Lung (tissue), 17 donors: ENCODE measurements at places on chromosomes 16 and 17. TPM values are rescaled to one million over a fixed set of nuclear protein-coding genes. Genes with fewer than 3 reads are reported as not detected.

- no peaks in the 10 kb centered on the region for H3K4me1 ChIP-seq
- H3K36me3 ChIP-seq: no peaks in the 10 kb centered on the region
- no peaks in the 10 kb centered on the region for H3K27me3 ChIP-seq
Observed at GRCh38 chr17:28258347-28258887, 60.6 kb upstream of the TMEM97 start.

GRCh38 chr17:59846394-59847165, 46.2 kb downstream of the TUBD1 start:
- H3K27me3 ChIP-seq: no peaks in the 10 kb centered on the region
- H3K4me1 ChIP-seq: peaks cover 8% of the 10 kb centered on the region
- peaks cover 3% of the 10 kb centered on the region for H3K36me3 ChIP-seq
- peak overlapping the region; percentile 64 for H3K27ac ChIP-seq
- DNase-seq: peak; percentile 84
- no peak overlapping the region for H3K4me3 ChIP-seq

GRCh38 chr17:19024101-19025078, 19.8 kb upstream of the FAM83G start:
- no peaks in the 10 kb centered on the region for H3K4me1 ChIP-seq
- H3K36me3 ChIP-seq: peaks cover 4% of the 10 kb centered on the region
- H3K4me3 ChIP-seq: no peak overlapping the region
- H3K27ac ChIP-seq: no peak overlapping the region
- no peak for DNase-seq

GRCh38 chr16:28573738-28574718, 20.3 kb downstream of the SGF29 start:
- no peaks in the 10 kb centered on the region for H3K36me3 ChIP-seq
- H3K4me3 ChIP-seq: no peak overlapping the region
- H3K27ac ChIP-seq: peak overlapping the region; percentile 76
- DNase-seq: no peak
- H3K4me1 ChIP-seq: peaks cover 17% of the 10 kb centered on the region

GRCh38 chr17:58343131-58343530, 8.9 kb downstream of the SUPT4H1 start:
- peaks cover 29% of the 10 kb centered on the region for H3K36me3 ChIP-seq
- H3K27ac ChIP-seq: no peak overlapping the region
- peaks cover 7% of the 10 kb centered on the region for H3K4me1 ChIP-seq
- no peaks in the 10 kb centered on the region for H3K27me3 ChIP-seq

DNA sequence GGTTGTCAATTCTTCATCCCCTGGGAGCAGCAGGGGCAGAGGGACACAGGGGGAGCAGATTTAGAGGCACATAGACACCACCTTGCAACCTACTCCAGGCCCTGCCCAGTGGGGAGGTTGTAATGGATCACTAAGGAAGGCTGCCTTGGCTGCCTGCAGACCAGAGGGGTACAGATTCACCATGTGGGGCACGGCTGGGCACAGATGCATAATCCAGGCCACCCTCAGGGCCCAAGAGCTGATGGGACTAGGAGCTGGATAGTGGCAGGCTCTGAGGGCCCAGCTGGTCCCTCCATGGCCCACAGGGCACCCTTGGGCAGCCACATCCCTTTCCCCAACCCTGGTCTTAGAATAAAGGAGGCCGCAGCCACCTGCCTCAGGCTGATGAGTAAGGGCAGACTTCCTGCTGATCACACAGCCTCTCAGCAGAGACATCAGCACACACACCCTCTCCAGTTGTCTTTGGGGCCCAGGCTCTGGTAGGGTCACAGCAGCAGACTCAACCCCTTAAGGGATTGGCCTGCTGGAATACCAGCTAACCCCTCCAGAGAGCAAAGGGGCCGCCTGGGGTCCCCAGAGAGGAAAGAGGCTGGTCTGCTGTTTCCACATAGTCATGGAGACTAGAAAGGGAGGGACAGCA, 224.9 kb downstream of the GSG1L start:
- no peaks in the 10 kb centered on the region for H3K27me3 ChIP-seq
- H3K4me3 ChIP-seq: no peak overlapping the region
- H3K4me1 ChIP-seq: no peaks in the 10 kb centered on the region

DNA sequence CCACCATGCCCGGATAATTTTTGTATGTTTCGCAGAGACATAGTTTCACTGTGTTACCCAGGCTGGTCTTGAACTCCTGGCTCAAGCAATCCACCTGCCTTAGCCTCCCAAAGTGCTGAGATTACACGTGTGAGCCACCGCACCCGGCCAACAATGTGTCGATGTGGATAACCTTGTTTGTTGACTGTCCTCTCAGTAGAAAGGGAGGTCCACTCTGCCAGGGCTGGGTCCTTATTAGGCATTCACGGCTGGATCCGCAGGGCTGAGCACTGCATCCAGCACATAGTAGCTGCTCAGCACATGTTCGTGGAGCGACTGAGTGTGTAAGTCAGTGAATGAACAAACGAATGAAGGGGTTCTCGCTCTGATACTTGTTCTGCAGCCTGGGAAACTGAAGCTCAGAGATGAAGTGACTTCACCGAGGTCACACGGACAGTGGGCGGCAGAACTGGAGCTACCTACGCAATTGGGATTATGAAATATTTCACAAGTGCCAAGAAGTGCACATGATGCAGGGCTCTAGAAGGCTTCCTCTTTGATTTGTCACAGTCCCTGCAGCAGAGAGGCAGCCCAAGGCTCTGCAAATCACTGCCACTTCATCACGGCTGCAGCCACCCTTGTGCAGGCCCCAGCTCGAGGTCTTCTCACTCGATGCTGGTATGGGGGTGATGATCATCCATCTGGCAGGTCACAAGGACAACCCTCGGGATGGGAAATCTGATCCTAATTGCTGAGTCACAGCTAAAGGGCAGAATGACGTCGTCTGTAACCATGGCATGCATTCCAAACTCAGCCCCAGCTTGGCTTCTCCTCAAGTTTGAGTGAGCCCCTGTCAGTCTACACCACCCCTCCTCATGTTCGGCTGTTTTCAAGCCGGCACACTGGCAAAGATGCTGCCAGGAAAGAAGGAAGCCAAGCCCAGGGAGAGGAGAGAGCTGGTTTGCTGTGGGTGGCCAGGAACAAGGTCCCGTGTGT, 28.0 kb upstream of the SNN start:
- DNase-seq: peak; percentile 99
- H3K4me1 ChIP-seq: peaks cover 9% of the 10 kb centered on the region
- H3K36me3 ChIP-seq: no peaks in the 10 kb centered on the region
- no peaks in the 10 kb centered on the region for H3K27me3 ChIP-seq
- H3K27ac ChIP-seq: peak overlapping the region; percentile 95

- no peaks in the 10 kb centered on the region for H3K27me3 ChIP-seq
- H3K27ac ChIP-seq: no peak overlapping the region
- H3K36me3 ChIP-seq: no peaks in the 10 kb centered on the region
Observed at GRCh38 chr17:79923974-79924638, 84.9 kb upstream of the CBX4 start.

DNA sequence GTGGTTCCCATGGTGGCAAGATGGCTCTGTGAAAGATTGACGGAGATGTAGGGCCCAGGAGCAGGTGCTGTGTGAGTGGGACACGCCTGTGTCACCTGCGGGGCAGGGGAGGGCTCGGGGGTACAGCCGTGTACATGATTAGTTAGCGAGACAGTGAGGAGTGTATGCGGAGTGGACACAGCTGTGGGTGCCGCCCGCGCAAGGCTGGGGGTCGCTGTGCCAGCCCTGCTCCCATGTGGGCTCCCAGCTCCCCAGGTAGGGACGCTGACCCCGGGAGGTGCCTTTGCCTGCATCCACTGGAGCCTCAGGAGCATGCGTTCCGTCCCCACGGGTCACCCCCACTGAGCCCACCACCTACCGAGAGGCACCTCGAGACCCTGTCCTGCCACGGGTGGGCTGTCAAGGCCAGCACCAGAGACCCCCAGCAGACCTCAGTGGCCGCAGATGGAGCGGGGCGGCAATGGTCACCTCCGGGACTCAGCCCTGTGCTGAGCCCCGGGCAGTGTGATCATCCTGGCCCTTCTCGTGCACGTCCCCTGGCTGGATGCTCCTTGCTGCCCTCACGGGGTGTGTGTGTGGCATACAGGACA, 7.4 kb downstream of the CAPN15 start:
- H3K4me3 ChIP-seq: no peak overlapping the region
- H3K36me3 ChIP-seq: peaks cover 33% of the 10 kb centered on the region
- DNase-seq: no peak
- H3K4me1 ChIP-seq: peaks cover 7% of the 10 kb centered on the region

GRCh38 chr17:66540131-66540781, 237.8 kb downstream of the PRKCA start:
- no peaks in the 10 kb centered on the region for H3K27me3 ChIP-seq
- H3K4me3 ChIP-seq: no peak overlapping the region
- H3K27ac ChIP-seq: peak overlapping the region; percentile 12
- no peaks in the 10 kb centered on the region for H3K36me3 ChIP-seq
- DNase-seq: peak; percentile 75
- no peaks in the 10 kb centered on the region for H3K4me1 ChIP-seq

DNA sequence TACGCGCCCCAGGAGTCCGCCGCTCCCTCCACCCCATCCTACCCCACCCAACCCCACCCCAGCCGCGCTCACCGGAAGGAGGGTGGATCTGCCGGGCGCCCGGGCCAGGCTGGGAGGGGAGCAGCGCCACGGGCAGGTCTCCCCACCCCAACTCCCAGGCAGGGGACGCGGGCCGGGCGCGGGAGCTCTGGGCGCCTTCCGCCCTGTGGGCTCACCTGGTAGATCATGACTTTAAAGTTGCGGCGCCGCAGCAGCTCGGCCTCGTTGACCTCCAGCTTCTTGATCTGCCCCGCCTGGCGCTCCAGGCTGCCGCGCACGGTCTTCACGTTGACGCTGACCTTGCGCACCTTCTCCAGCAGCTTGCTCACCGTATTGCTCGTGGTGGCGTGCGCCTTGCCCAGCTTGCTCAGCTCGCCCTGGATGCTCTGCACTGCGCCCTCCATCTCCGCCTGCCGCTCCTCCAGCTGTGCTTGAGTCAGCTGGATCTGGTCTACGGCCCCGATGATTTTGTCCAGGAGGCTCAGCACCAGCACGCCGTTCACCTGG, 571 bp downstream of the CAVIN1 start:
- peak overlapping the region; percentile 96 for H3K27ac ChIP-seq
- H3K36me3 ChIP-seq: no peaks in the 10 kb centered on the region
- peaks cover 21% of the 10 kb centered on the region for H3K4me1 ChIP-seq
- peak; percentile 53 for DNase-seq
- peak overlapping the region; percentile 90 for H3K4me3 ChIP-seq

DNA sequence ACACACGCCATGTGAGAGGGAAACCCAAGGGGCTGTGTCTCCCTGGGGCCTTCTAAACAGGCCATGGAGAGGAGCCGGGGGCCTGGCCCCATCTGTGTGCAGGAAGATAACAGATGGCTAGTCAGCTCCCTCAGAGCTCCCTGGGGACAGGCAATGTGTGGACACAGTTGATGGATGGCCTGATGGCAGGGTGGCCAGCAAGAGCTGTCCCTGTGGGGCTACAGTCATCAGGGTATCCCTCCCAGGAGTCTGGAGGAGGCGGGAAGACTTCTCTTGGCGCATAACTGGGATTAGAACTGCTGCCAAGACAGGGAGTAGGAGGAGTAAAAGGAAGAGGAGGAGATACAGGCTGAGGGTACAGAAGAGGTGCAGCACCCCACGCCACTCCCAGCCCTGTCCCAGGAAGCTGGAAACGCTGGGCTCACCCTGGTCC, 17.3 kb downstream of the MYO18A start:
- no peak overlapping the region for H3K4me3 ChIP-seq
- H3K27me3 ChIP-seq: no peaks in the 10 kb centered on the region
- H3K4me1 ChIP-seq: peaks cover 26% of the 10 kb centered on the region
- peaks cover 5% of the 10 kb centered on the region for H3K36me3 ChIP-seq
- DNase-seq: peak; percentile 53
- H3K27ac ChIP-seq: no peak overlapping the region

GRCh38 chr16:8908810-8909468, 26.8 kb downstream of the LITAFD start:
- peaks cover 63% of the 10 kb centered on the region for H3K36me3 ChIP-seq
- H3K4me1 ChIP-seq: no peaks in the 10 kb centered on the region

DNA sequence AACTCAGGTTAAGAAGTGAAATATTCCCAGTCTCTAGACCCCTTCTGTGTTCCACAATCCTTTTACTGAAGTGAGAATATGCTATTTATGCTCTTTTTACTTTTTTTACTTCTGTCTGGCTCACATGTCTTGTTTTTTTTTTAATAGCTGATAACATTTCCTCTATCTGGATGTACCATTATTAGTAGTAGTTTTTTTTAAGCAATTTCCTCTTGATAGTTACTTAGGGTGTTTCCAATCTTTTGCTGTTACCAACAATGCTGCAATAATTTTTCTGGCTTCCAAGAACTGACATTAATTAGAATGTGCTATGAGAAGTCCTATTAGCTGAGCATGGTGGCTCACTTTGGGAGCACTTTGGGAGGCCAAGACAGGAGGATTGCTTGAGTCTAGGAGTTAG, 32.0 kb downstream of the KSR1 start:
- H3K27me3 ChIP-seq: no peaks in the 10 kb centered on the region
- peaks cover 20% of the 10 kb centered on the region for H3K4me1 ChIP-seq
- no peak overlapping the region for H3K4me3 ChIP-seq

GRCh38 chr16:31250782-31251384, 8.9 kb upstream of the ITGAM start:
- no peak overlapping the region for H3K27ac ChIP-seq
- no peak overlapping the region for H3K4me3 ChIP-seq
- H3K36me3 ChIP-seq: no peaks in the 10 kb centered on the region
- no peaks in the 10 kb centered on the region for H3K27me3 ChIP-seq
- DNase-seq: no peak

DNA sequence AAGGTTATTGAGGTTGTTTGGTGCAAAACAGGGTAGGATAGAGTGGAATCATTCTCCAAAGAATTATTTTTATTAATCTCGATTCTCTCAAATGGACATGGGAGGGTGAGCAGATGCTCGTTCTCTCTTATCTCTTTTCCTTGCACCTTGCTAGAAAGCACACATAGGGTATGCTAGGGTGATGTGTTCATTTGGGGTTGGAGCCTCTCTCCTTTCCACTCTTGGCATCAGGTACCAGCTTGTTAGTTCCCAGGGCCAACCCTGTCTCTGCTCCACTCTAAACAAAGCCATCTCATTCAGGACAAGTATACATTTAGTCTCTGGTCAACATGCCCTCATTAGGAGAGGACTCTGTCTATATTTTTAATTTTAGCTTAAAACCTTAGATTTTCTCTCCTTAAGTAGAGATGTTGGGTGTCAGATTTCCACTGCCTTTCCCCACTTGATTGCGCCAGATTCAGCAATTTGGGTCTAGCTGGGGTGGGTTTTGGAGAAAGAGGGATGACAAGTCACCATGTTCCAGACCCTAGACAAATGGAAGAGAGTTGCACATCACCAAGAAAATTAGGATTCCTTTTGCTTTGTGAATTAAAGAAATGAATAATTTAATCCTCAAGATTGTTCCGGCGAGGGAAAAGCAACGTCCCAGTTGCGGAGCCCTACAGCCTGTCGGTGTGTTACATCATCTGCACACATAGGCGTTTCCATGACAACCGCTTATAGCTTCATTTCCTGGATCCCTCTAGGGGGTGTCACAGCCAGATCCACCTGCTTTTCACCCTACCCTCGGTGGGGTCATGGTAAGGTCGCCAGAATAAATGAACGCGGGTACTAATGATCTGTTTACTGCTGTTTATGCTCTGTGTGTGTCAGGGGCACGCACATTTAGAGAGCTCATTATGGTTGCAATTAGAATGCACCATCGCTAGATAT, 41.6 kb downstream of the SNX11 start:
- H3K27ac ChIP-seq: no peak overlapping the region
- DNase-seq: no peak
- no peaks in the 10 kb centered on the region for H3K27me3 ChIP-seq
- H3K4me3 ChIP-seq: no peak overlapping the region
- H3K4me1 ChIP-seq: no peaks in the 10 kb centered on the region
- no peaks in the 10 kb centered on the region for H3K36me3 ChIP-seq

The ARHGAP44 gene
- 28.3 TPM for total RNA-seq

The CMTM2 gene
- 2.2 TPM for total RNA-seq

The LPO gene
- 0.15 TPM for total RNA-seq

The CD300H gene
- total RNA-seq: 3.4 TPM

The HIGD1B gene
- total RNA-seq: 12.1 TPM

The CDRT15 gene
- total RNA-seq: not detected
